Heart left ventricle (tissue), 16 donors: ENCODE measurements at places on chromosomes 5 and 9.

- DNase-seq = no peak
- H3K27ac ChIP-seq = no peak overlapping the region
- H3K4me1 ChIP-seq = no peaks in the 10 kb centered on the region
Observed at GRCh38 chr9:121160025-121160424, 41.6 kb downstream of the RAB14 start.

- no peaks in the 10 kb centered on the region for H3K27me3 ChIP-seq
- peak; percentile 84 for DNase-seq
- peak overlapping the region; percentile 94 for H3K27ac ChIP-seq
Observed at GRCh38 chr5:72452515-72453245, 54.5 kb downstream of the ZNF366 start.

DNA sequence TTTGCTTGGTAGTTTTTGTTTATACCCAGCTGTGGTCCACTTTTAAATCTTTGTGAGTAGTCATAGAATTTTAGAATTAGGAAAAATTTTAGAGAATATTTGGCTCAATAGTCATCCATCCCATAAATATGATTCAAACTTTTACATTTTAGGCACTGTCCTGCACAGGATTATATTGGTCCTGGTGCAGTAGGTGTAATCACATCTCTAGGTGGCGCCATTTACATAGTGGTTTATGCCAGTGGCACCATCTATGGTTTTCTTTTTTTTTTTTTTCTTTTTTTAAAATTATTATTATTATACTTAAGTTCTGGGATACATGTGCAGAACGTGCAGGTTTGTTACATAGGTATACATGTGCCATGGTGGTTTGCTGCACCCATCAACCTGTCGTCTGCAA, 260.7 kb upstream of the KCNN2 start:
- no peaks in the 10 kb centered on the region for H3K27me3 ChIP-seq
- peak; percentile 18 for DNase-seq
- H3K4me1 ChIP-seq = no peaks in the 10 kb centered on the region
- no peak overlapping the region for H3K27ac ChIP-seq
- H3K4me3 ChIP-seq = no peak overlapping the region
- H3K36me3 ChIP-seq = no peaks in the 10 kb centered on the region

DNA sequence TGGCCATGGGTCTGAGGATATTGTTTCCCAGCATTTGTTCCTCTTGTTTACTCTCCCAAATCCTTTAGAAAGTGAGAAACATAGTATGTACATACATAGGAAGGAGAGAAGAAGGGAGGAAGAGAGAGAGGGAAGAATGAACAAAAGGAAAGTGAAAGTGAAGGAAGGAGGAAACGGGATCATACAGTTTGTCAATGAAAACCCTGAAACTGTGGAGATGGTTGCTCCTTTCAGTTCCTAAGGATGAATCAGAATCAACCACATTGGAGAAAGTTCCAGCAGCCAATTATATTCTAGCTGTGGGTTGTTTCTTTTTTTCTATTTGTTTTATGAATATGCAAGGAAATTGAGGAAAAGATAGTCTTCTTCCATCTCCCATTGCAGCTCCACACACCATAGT, 396.5 kb downstream of the MLLT3 start:
- no peaks in the 10 kb centered on the region for H3K36me3 ChIP-seq
- no peaks in the 10 kb centered on the region for H3K27me3 ChIP-seq
- DNase-seq = no peak
- H3K4me3 ChIP-seq = no peak overlapping the region
- no peak overlapping the region for H3K27ac ChIP-seq
- H3K4me1 ChIP-seq = no peaks in the 10 kb centered on the region

- no peaks in the 10 kb centered on the region for H3K4me1 ChIP-seq
- H3K27ac ChIP-seq = no peak overlapping the region
- no peaks in the 10 kb centered on the region for H3K36me3 ChIP-seq
- peaks cover 3% of the 10 kb centered on the region for H3K27me3 ChIP-seq
- H3K4me3 ChIP-seq = no peak overlapping the region
Observed at GRCh38 chr5:103356350-103357091, 98.0 kb downstream of the MACIR start.

GRCh38 chr5:163475411-163475810, 15.0 kb downstream of the HMMR start:
- no peaks in the 10 kb centered on the region for H3K4me1 ChIP-seq
- no peak for DNase-seq
- H3K4me3 ChIP-seq = no peak overlapping the region
- H3K27ac ChIP-seq = no peak overlapping the region

DNA sequence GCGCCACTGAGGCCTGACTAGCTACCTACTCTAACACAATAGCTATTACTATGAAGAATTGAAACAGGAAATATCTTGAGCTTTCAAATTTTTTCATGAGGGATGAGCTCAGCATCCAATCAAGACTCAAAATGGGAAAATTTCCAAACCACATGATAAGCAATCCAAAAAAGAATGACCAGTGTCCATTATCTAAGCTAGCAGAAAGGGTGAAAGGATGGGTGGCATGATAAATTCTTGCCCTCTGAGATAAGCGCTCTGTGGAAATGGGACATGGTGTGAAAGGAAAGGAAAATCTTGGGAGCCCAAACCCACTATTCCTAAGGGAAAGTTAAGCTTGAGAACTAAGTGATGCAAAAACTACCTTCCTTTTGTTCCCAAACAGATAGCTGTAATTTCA, 170.2 kb upstream of the NREP start:
- H3K27ac ChIP-seq = no peak overlapping the region
- no peak for DNase-seq
- no peaks in the 10 kb centered on the region for H3K27me3 ChIP-seq
- H3K4me1 ChIP-seq = no peaks in the 10 kb centered on the region
- no peak overlapping the region for H3K4me3 ChIP-seq
- no peaks in the 10 kb centered on the region for H3K36me3 ChIP-seq

- no peak overlapping the region for H3K4me3 ChIP-seq
- H3K27me3 ChIP-seq = no peaks in the 10 kb centered on the region
- no peak overlapping the region for H3K27ac ChIP-seq
Observed at GRCh38 chr9:106417685-106418084, 445.3 kb upstream of the ZNF462 start.

DNA sequence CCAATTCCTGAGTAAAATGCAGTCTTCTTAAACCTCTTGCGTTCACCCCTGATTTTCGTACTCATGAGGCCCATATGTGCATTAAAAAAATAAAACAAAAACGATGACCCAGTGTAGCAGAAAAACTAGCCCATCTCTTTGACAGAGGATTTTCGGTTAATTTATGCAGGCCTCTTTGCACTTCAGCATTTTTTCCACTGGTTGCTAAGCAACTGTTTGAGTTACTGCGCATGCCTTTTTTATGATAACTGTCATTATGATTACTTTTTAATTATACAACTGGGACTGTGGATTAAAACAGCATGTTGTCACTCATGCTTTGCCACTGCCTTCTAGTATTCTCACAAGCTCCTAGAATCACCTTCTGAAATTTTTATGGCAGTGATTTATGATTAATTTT, 165.0 kb downstream of the SMARCA2 start:
- H3K36me3 ChIP-seq = peaks cover 20% of the 10 kb centered on the region
- H3K27ac ChIP-seq = no peak overlapping the region
- peaks cover 9% of the 10 kb centered on the region for H3K4me1 ChIP-seq
- H3K27me3 ChIP-seq = no peaks in the 10 kb centered on the region
- no peak overlapping the region for H3K4me3 ChIP-seq

GRCh38 chr9:69174616-69175463, 763 bp downstream of the TJP2 start:
- H3K36me3 ChIP-seq = no peaks in the 10 kb centered on the region
- H3K4me1 ChIP-seq = peaks cover 26% of the 10 kb centered on the region
- peak overlapping the region; percentile 74 for H3K4me3 ChIP-seq
- peak; percentile 41 for DNase-seq
- no peaks in the 10 kb centered on the region for H3K27me3 ChIP-seq

GRCh38 chr5:142012186-142012785, 541 bp downstream of the GNPDA1 start:
- no peaks in the 10 kb centered on the region for H3K27me3 ChIP-seq
- peak; percentile 29 for DNase-seq
- peaks cover 30% of the 10 kb centered on the region for H3K36me3 ChIP-seq
- peak overlapping the region; percentile 84 for H3K4me3 ChIP-seq

DNA sequence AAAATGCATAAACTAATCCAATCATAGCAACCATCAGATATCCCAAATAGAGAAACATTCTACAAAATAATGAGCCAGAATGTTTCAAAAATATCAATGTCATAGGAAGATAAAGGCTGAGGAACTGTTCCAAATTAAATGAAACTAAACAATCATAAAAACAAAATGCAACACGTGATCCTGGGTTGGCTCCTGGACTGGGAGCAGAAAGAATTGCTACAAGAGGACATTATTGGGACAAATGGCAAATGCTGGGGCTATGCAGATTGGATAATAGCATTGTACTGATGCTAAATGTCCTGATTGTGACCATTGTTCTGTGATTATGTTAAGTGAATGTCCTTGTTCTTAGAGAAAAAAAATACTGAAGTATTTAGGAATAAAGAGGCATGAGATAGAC, 54.2 kb upstream of the AKNA start:
- no peak overlapping the region for H3K27ac ChIP-seq
- H3K4me3 ChIP-seq = no peak overlapping the region
- H3K27me3 ChIP-seq = no peaks in the 10 kb centered on the region
- no peak for DNase-seq
- H3K4me1 ChIP-seq = no peaks in the 10 kb centered on the region

GRCh38 chr5:160133918-160134304, 14.7 kb upstream of the PWWP2A start:
- H3K4me1 ChIP-seq = no peaks in the 10 kb centered on the region
- no peaks in the 10 kb centered on the region for H3K27me3 ChIP-seq
- DNase-seq = no peak
- no peaks in the 10 kb centered on the region for H3K36me3 ChIP-seq
- H3K4me3 ChIP-seq = peak overlapping the region; percentile 30

- peak; percentile 64 for DNase-seq
- H3K27me3 ChIP-seq = no peaks in the 10 kb centered on the region
Observed at GRCh38 chr9:133135146-133135745, 14.2 kb upstream of the RALGDS start.

GRCh38 chr9:137194909-137195308, 5.6 kb downstream of the TPRN start:
- H3K27me3 ChIP-seq = no peaks in the 10 kb centered on the region
- H3K4me1 ChIP-seq = peaks cover 59% of the 10 kb centered on the region
- peak overlapping the region; percentile 61 for H3K27ac ChIP-seq

- no peak overlapping the region for H3K4me3 ChIP-seq
- no peaks in the 10 kb centered on the region for H3K27me3 ChIP-seq
- no peaks in the 10 kb centered on the region for H3K4me1 ChIP-seq
- H3K27ac ChIP-seq = no peak overlapping the region
Observed at GRCh38 chr9:15873573-15874177, 320.8 kb downstream of the CCDC171 start.

DNA sequence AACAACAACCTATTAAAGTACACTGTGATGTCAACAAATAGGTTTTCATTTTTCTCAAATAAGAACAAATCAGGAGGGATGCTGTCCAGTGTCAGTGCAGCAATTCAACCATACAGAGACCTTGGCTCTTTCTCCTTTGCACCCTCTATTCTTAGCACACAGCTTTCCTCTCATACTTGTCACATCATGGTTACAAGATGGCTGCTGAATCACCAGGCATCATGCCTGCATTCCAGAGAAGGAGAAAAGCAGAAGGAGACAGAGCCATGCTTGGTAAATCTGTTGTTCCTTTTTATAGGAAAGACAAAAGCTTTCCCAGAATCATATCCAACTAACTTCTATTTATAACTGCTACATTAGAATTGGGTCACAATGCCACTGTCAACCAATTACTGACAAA, 124.7 kb upstream of the VLDLR start:
- H3K27me3 ChIP-seq = no peaks in the 10 kb centered on the region
- no peak overlapping the region for H3K4me3 ChIP-seq
- no peaks in the 10 kb centered on the region for H3K36me3 ChIP-seq
- DNase-seq = peak; percentile 27
- peaks cover 51% of the 10 kb centered on the region for H3K4me1 ChIP-seq

DNA sequence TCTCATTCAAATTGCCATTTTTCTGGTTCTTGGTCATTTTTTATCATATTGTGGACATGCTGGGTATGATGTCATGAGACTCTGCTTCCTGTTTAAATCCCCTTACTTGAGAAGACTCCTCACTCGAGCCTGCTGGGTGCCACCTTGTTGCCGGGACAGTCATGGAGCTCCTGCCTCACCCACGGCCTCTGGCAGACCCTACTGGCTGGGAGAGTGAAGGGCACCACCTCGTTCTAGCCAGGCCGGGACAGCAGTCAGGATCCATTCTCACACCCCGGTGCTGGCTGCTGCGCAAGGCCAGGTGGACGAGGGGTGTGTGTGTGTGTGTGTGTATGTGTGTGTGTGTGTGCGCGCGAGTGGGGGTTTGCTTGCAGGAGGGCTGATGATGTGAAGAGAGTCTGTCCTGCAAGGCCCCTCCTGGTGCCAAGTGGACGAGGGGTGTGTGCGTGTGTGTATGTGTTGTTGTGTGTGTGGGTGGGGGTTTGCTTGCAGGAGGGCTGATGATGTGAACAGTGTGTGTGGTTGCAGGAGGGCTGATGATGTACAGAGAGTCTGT, 4.4 kb downstream of the CEP72 start:
- no peaks in the 10 kb centered on the region for H3K27me3 ChIP-seq
- H3K4me1 ChIP-seq = peaks cover 10% of the 10 kb centered on the region
- no peaks in the 10 kb centered on the region for H3K36me3 ChIP-seq
- no peak for DNase-seq

DNA sequence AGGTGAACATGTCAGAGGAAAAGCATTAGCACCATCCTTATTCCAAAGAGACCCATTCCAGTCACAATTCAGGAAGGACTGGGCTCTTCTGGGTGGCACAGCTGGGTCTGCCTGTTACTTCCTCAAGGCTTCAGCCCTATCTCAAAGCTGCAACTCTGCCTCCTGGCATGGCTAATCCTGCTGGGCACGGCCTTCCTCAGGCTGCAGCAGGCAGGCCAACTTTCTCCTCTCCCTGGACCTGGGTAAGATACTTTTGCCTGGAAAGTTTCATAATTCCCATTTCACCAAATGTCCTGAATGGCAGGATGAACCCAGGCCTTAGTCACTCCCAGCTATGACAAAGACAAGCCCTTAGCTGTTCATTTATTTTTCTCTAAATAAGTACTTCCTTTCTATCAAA, 50.1 kb downstream of the MACROH2A1 start:
- no peaks in the 10 kb centered on the region for H3K4me1 ChIP-seq
- no peak overlapping the region for H3K27ac ChIP-seq
- DNase-seq = no peak
- peaks cover 66% of the 10 kb centered on the region for H3K36me3 ChIP-seq
- H3K4me3 ChIP-seq = no peak overlapping the region

GRCh38 chr9:37540634-37541033, 35.5 kb downstream of the FBXO10 start:
- no peaks in the 10 kb centered on the region for H3K4me1 ChIP-seq
- peaks cover 26% of the 10 kb centered on the region for H3K36me3 ChIP-seq
- no peaks in the 10 kb centered on the region for H3K27me3 ChIP-seq
